ENCODE measurements at places on chromosomes 6 and 20.

DNA sequence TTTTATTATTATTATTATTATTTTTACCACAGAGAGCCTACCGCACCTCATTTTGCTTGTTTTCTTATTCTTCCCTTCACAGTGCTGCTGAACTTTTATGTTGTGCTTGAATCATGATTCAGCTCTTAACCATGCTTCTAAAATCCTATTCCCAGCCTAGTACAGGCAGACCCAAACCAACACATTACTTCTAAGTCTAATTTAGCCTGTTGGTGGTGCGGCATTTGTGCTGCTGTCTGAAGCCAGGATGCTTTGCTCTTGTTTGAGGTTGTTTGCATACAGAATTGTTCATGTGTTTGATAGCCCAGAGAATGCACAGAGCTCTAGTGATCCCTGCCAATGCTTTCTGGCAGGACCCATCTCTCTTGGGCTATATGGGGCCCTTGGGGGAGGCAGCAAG is 213.5 kb upstream of the KCNG1 start:
- no peak for DNase-seq

DNA sequence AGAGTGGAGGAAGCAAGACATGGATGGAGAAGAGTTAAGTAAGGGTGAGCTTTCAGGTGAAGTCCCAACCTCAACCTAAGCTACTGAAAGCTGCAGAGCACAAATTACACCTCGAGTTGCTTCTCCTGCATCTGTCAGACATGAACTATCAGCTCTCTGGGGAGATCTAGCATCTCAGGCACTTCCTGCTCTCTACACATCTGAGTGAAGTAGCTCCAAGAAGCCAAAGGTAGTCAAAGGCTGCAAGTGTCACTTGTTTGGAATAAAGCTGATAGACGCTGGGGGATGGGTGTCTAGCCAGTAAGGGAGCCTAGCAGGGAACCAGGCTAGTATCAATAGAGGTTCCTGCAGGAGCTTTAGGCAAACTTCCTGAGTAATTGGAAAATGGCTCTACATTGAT is 228.0 kb downstream of the PLCB1 start:
- DNase-seq, result no peak

- no peak for DNase-seq
These were observed 20.9 kb downstream of the MAP1LC3A start for GRCh38 chr20:34579191-34579978.

- no peak for DNase-seq
These were observed 69.7 kb upstream of the NHSL1 start for GRCh38 chr6:138568997-138569396.

- no peak for DNase-seq
These were observed 1382.4 kb upstream of the ADGRB3 start for GRCh38 chr6:67252663-67253062.

DNA sequence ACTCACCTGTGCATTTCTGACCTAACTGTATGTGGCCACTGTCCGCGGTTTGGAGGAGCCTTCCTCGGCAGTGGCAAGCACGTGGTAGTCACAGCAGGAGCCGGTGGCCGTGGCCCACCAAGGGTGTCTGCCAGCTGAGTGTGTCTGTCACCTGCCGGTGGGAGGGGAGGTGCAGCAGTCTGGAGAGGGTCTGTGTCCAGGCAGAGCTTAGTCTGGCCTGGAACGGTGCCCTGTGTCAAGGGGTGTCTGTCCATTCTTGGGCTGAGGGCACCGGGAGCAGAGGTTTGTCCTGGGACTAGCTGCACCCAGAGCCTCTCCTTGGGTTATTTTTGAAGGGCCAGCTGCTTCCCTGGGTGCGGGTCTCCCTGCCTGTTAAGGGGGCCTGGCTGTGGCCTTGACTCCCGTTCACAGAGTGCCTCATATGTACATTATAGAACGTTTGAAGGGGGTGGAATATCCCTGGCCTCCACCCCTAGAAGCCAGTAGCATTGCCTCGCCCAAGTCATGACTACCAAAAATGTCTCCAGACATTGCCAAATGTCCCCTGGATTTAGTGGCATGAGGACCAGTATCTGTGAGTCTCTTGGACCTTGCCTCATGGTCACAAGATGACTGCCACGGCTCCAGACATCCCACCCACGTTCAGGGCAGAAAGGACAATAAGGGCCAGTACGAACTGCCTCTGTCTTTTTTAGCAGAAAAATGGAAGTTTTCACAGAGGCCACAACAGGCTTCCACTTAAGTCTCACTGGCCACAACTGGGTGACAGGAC is 5.2 kb downstream of the RBM38 start:
- no peak for DNase-seq

GRCh38 chr20:49901588-49901987 is 13.7 kb downstream of the SPATA2 start:
- DNase-seq, result no peak

- no peak for DNase-seq
These were observed 12.7 kb downstream of the IGF2R start for GRCh38 chr6:159981403-159982245.

GRCh38 chr6:111418971-111419693 is 63.9 kb downstream of the REV3L start:
- no peak for DNase-seq

GRCh38 chr20:50583442-50584150 is 73.4 kb downstream of the PTPN1 start:
- DNase-seq, result no peak

GRCh38 chr20:19094959-19095541 is 117.4 kb upstream of the SLC24A3 start:
- DNase-seq, result no peak

- DNase-seq, result no peak
These were observed 7.8 kb upstream of the PACSIN1 start for GRCh38 chr6:34457742-34458735.

DNA sequence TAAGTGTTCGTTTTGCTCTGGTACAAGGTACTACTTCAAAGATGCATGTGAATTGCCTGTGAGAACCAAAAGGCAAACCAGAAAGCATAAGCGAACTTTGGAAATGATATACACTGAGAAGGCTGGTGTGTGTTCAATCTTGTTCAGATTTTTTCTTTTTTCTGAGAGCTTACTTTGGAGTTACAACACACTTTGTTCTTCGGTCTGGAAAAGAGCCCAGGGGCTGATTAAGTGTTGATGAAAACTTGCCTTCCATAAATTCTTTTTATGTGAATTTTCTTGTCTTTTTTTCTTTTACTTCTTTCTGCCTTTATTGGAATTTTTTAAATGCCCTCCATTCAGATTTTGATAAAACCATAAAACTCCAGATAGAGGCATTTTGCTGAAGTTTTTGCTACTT is 395.1 kb upstream of the SASH1 start:
- DNase-seq, result no peak

- DNase-seq, result no peak
These were observed 168.4 kb upstream of the TNFAIP3 start for GRCh38 chr6:137698636-137699030.

GRCh38 chr6:51489133-51489532 is 598.3 kb downstream of the PKHD1 start:
- no peak for DNase-seq

GRCh38 chr6:140572129-140572528 is 1197.7 kb upstream of the CITED2 start:
- no peak for DNase-seq

GRCh38 chr6:127051571-127052260 is 66.8 kb upstream of the RSPO3 start:
- no peak for DNase-seq

GRCh38 chr6:35519313-35520015 is 6.8 kb upstream of the TULP1 start:
- no peak for DNase-seq

DNA sequence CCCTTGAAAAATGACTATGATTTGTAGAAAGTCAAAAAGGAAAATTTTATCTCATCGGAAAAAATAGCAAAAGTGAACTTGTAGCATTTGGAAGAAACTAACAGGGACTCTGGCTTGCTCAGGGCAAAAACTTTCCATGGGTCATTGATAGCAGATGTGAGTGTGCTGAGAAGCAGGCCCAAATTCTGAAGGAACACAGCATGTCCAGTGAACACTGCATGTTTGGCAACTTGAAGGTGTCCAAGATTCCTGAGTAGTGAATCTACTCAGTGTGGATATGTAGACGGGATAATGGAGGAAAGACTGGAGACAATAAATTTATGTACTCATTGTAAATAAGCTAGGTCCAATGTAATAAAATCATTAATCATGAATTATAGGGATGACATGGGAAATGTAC is 8.2 kb downstream of the SLC17A2 start:
- DNase-seq, result no peak

DNA sequence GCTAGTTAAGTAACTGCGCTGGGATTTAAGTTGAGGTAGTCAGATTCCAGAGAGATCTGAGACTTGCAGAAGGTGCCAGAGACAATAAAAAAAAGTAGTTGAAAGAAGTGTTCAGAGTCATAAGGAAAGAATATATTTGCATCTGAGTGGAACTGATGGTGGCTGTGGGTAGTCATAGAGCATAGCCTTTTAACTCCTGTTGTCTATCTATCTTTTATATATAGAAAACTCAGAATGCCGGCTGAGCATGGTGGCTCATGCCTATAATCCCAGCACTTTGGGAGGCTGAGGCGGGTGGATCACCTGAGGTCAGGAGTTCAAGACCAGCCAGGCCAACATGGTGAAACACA is 62.0 kb downstream of the CARMIL1 start:
- DNase-seq, result no peak

DNA sequence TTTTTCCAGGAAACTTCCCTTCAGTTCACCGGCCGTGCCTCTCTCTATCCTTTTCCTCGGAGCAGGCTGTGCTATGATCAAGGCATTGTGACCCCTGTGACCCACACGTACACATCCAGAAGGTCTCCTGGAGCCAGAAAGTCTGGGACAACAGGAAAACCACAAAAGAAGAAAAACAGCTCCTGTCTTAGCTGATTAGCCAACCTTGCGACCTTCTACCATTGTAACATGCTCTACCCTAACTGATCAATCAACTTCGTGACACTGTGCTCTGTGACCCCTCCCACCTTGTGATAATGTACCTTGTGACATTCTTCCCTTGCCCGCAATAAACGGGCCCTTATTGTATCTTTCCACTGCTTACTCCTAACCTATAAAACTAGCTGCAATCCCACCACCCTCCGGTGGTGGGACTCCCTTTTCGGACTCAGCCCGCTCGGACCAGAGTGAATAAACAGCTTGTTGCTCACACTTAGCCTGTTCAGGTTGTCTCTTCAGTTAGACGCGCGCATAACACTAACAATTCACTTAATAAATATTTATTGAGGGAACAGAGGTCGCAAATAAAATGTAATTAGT is 24.2 kb downstream of the ZNF311 start:
- DNase-seq, result no peak

GRCh38 chr20:2741463-2741862 is 48.9 kb downstream of the EBF4 start:
- no peak for DNase-seq

DNA sequence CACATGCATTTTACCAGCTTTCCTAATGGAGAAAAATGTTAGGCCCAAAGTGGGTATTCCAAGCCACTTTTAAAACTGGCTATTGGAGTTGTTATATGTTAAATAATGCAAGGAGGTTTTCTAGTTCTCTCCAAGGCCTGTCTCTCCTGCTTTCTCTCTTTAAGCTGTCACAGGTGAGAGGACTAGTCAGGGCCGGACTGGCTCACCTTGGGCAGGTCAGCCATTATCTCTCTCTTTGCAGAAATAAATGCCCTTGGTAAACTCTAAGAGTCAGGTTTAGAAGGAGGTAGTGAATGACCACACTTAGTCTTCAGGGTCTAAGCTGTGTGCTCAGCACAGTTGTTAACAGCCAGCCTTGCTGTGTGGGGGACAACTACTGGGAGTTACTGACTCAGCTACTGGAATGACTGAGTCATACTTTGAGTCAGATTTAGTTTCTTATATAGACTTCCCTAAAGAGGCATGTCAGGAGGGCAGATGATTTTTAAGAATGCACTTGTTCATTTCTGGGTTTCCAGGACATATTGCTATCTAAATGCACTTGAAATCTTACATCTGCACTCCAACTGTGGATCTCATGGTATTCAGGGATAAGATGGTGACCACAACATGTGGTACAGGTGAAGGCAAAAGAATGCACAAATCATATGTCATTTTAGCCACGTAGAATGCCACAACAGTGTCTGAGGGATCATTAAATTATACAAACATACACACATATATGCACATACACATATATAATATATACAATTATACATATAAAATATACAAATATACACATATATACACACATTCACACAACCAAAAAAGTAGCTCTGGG is 719.4 kb downstream of the EPM2A start:
- DNase-seq, result peak; percentile 54

- no peak for DNase-seq
These were observed 63.9 kb upstream of the GLP1R start for GRCh38 chr6:38984723-38985122.

DNA sequence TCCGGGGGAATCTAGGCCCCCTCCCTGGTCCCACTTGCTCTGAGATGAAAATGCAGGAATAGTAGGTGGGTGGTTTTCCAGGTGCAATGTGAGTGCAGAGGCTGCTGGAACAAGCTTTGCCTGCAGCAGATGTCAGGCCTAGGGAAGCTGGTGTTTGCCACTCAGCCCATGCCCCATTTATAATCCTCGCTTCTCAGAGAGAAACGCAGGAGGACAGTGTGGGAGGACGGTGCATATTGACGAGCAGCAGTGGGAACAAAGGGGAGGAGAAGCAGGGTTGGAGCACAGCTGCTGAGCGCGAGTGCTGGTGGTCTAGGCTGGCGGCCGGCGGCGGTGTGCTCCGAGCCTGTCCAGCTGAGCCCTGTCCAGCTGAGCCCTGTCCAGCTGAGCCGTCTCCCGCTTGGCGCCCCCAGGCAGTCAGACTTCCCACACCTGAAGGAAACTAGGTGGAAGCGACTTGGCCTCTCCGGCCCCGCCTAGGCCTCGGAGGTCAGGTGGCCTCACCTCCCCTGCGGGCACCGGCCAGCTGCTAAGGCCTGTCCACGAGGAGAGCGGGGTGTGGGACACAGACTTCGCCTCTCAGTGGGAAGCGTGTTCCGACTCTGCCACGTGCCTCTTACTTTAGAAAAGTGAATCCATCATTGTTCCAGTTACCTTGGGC is 49.7 kb upstream of the FRMD1 start:
- DNase-seq, result no peak

DNA sequence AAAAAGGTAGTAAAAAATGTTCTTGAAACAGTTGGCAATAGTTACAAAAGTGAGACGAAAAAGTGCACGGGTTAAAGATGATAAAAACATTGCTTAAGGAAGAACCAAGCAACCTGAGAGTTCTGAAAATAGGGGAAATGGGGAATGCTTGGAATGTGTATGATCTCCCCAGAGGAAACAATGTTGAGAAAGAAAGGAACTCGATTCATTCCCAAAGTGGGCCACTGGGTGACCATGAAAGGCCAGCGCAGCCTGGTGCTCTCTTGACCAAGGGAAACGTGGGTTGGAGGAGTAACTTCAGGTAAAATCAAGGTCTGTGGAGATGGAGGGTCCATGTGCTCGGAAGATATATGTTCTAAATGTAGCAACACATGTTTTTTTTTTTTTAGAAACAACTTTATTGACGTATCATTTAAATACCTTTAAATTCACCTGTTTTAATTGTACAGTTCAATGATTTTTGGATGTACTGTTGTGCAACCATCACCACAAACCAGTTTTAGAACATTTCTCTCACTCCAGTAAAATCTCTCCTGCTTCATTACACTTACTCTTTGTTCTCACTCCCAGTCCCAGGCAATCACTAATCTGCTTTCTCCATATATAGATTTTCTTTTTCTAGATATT is 34.5 kb upstream of the CEP85L start:
- no peak for DNase-seq

Measured in stimulated activated effector memory CD8-positive, alpha-beta T cell treated with anti-CD3 and anti-CD28 coated beads, Interleukin-12 subunit alpha, Interleukin-12 subunit beta, amount 100 ng/mL, for 72 hours (primary cell).